ENCODE measurements at places on chromosomes 5 and 9. TPM values are rescaled to one million over a fixed set of nuclear protein-coding genes. Genes with fewer than 3 reads are reported as not detected.

The PCDH12 gene
- 10.8 TPM for total RNA-seq

The CBY3 gene
- not detected for total RNA-seq

The IL9 gene
- total RNA-seq, result not detected

The C9 gene
- total RNA-seq, result not detected

The OR4F3 gene
- not detected for total RNA-seq

The PAPPA gene
- total RNA-seq, result 1.7 TPM

The GDNF gene
- 0.08 TPM for total RNA-seq

The CMBL gene
- 17.9 TPM for total RNA-seq

The PRRX2 gene
- total RNA-seq, result 1.2 TPM

The FOXD1 gene
- total RNA-seq, result not detected

The CD14 gene
- total RNA-seq, result 190 TPM

The SHOC1 gene
- not detected for total RNA-seq

The EGFL7 gene
- 94.9 TPM for total RNA-seq

The ZNF474 gene
- total RNA-seq, result not detected

The PLPPR1 gene
- total RNA-seq, result not detected

The RLN2 gene
- not detected for total RNA-seq

The DBH gene
- total RNA-seq, result not detected
